ENCODE measurements at places on chromosomes 3 and 15. TPM values are rescaled to one million over a fixed set of nuclear protein-coding genes. Genes with fewer than 3 reads are reported as not detected.

The GOLGA8Q gene
- 2.3 TPM for total RNA-seq

The CYFIP1 gene
- total RNA-seq: 139 TPM

- no peak for DNase-seq
- no peak overlapping the region for H3K4me3 ChIP-seq
- no peak overlapping the region for H3K27ac ChIP-seq
- no peaks in the 10 kb centered on the region for H3K36me3 ChIP-seq
These were observed 82.2 kb upstream of the SLC25A26 start for GRCh38 chr3:66138336-66139313.

GRCh38 chr3:185152410-185153170 is at the start of gene C3orf70:
TSS of gene C3orf70 (minus strand) at chr3:185153060. CDS start at chr3:185152823, 237 bp downstream.
- peaks cover 8% of the 10 kb centered on the region for H3K4me1 ChIP-seq
- H3K4me3 ChIP-seq: peak within 1 kb of the TSS; percentile 66
- H3K36me3 ChIP-seq: no peaks in the 10 kb centered on the region
- peaks cover 30% of the 10 kb centered on the region for H3K27me3 ChIP-seq

The CAMK2N2 gene
- total RNA-seq: not detected

DNA sequence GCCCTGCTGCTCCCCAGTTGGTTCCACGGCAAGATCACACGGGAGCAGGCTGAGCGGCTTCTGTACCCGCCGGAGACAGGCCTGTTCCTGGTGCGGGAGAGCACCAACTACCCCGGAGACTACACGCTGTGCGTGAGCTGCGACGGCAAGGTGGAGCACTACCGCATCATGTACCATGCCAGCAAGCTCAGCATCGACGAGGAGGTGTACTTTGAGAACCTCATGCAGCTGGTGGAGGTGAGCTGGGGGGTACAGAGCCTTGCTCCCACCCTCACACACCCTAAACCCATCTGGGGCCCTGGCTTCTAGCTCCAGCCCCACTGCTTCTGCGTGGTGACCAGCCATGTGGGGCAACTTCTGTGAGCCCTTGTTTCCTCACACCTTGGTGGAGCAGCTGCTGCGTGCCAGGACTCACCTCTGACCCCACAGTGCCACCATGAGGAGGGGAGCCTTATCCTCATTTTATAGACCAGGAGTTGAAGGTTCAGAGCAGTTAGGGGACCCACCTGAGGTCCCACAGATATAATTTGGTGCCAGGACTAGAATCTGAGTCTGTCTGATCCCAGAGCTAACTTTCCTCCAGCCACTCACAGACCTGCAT is 13.3 kb upstream of the LMAN1L start:
- DNase-seq: no peak
- no peaks in the 10 kb centered on the region for H3K27me3 ChIP-seq
- peaks cover 58% of the 10 kb centered on the region for H3K36me3 ChIP-seq
- no peak overlapping the region for H3K27ac ChIP-seq

The NEO1 gene
- 44.8 TPM for total RNA-seq

DNA sequence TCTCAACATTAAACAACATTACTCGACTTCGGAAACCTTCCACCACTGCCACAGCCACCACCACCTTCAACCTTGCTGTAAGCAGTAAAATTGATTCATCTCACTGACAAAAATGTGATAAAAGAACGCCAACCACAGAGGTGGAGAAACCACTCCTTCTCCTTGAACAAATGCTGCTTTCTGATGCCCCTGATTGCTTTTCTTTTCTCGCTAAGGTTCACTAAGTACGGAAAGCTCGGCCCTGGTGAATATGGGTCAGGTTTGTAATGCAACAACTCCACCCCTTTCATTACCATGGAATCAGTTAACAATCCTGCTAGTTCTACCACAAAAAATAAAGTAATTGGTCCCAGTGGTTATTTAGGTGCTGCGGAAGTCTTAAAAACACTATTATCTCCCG is 44.9 kb downstream of the MEIS2 start:
- no peak overlapping the region for H3K27ac ChIP-seq
- H3K4me1 ChIP-seq: peaks cover 12% of the 10 kb centered on the region
- H3K27me3 ChIP-seq: no peaks in the 10 kb centered on the region
- no peak overlapping the region for H3K4me3 ChIP-seq
- no peaks in the 10 kb centered on the region for H3K36me3 ChIP-seq
- DNase-seq: no peak

The C3orf49 gene
- total RNA-seq: not detected

The PTPRG gene
- 86.7 TPM for total RNA-seq

GRCh38 chr3:96996009-96996408 is 181.6 kb downstream of the EPHA6 start:
- H3K4me1 ChIP-seq: no peaks in the 10 kb centered on the region
- H3K36me3 ChIP-seq: no peaks in the 10 kb centered on the region
- no peak for DNase-seq
- H3K4me3 ChIP-seq: no peak overlapping the region
- H3K27me3 ChIP-seq: no peaks in the 10 kb centered on the region
- H3K27ac ChIP-seq: no peak overlapping the region

- no peaks in the 10 kb centered on the region for H3K4me1 ChIP-seq
- no peak for DNase-seq
These were observed 28.7 kb downstream of the ZNF589 start for GRCh38 chr3:48269592-48269991.

- no peaks in the 10 kb centered on the region for H3K27me3 ChIP-seq
- H3K4me3 ChIP-seq: no peak overlapping the region
- peaks cover 6% of the 10 kb centered on the region for H3K4me1 ChIP-seq
- no peaks in the 10 kb centered on the region for H3K36me3 ChIP-seq
- no peak for DNase-seq
These were observed 51.8 kb upstream of the ZDHHC23 start for GRCh38 chr3:113895964-113896363.

- no peak overlapping the region for H3K4me3 ChIP-seq
- no peak for DNase-seq
- H3K36me3 ChIP-seq: no peaks in the 10 kb centered on the region
These were observed 88.1 kb upstream of the TGFBR2 start for GRCh38 chr3:30518181-30518864.

GRCh38 chr3:186142393-186142932 is 33.6 kb upstream of the ETV5 start:
- no peak overlapping the region for H3K27ac ChIP-seq
- DNase-seq: no peak
- no peaks in the 10 kb centered on the region for H3K27me3 ChIP-seq
- H3K4me1 ChIP-seq: no peaks in the 10 kb centered on the region
- H3K36me3 ChIP-seq: no peaks in the 10 kb centered on the region

GRCh38 chr15:90592131-90592881 is 62.6 kb downstream of the CRTC3 start:
- no peak for DNase-seq
- H3K4me3 ChIP-seq: no peak overlapping the region
- H3K27ac ChIP-seq: peak overlapping the region; percentile 82
- no peaks in the 10 kb centered on the region for H3K27me3 ChIP-seq
- peaks cover 55% of the 10 kb centered on the region for H3K4me1 ChIP-seq
- H3K36me3 ChIP-seq: no peaks in the 10 kb centered on the region

- no peaks in the 10 kb centered on the region for H3K4me1 ChIP-seq
- peaks cover 19% of the 10 kb centered on the region for H3K27me3 ChIP-seq
- H3K36me3 ChIP-seq: no peaks in the 10 kb centered on the region
These were observed 68.4 kb downstream of the MEGF11 start for GRCh38 chr15:66184936-66185790.

The SCG3 gene
- total RNA-seq: 0.17 TPM

GRCh38 chr3:62558549-62559112 is 185.3 kb upstream of the FEZF2 start:
- no peak for DNase-seq
- H3K36me3 ChIP-seq: no peaks in the 10 kb centered on the region
- H3K27me3 ChIP-seq: no peaks in the 10 kb centered on the region

- H3K4me3 ChIP-seq: no peak overlapping the region
- DNase-seq: no peak
- peaks cover under 1% of the 10 kb centered on the region for H3K36me3 ChIP-seq
- peaks cover 15% of the 10 kb centered on the region for H3K4me1 ChIP-seq
- no peak overlapping the region for H3K27ac ChIP-seq
These were observed 2.0 kb upstream of the CAPN7 start for GRCh38 chr3:15204005-15204404.

DNA sequence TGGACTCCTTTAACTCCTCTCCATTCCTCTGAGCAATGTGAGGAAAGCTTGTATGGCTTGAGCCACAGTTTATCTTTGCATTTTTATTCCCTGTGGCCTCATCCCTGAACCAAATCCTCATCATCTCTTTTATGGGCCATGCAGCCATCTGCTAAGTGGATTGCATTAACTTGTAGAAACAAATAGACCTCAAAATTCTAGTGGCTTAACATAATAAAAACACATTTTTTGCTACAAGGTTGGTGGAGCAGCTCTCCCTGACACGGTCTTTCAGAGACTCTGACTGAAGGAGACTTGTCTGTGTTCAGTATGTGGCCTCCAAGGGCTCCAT is 135.3 kb downstream of the RPL22L1 start:
- no peak overlapping the region for H3K27ac ChIP-seq
- no peaks in the 10 kb centered on the region for H3K36me3 ChIP-seq
- no peak for DNase-seq

DNA sequence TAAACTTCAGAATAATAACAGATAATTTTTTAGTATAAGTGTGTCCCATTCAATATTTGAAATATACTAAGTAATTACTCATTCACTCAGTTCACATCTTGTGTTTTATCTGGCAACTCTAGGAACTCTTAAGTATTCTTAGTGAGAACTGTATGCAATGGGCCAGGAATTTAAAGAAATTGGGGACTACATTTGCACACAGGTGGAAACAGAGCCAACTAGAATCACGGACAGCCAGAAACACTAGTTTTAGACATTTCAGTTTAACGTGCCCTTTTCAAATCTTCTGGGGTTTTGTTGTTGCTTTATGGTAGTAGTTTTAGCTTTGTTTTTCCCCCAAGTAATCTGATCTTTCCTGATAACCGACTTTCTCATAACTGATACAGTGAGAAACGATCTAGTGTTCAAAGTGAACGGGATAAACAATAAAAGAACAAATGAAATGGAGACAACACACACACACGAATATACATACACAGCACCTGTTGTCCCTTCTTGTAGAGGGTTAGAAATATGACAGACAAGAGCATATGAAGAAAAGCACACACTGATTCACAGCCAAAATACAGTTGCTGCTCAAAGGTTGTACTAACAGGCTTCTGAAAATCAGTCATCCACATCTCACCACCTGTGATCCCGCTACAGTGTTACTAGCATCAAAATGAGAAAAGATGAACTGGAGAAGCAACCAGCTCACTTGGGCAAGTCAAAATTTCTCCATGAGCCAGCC is 167.0 kb downstream of the FMN1 start:
- no peaks in the 10 kb centered on the region for H3K36me3 ChIP-seq
- no peak overlapping the region for H3K4me3 ChIP-seq
- no peaks in the 10 kb centered on the region for H3K27me3 ChIP-seq
- H3K4me1 ChIP-seq: peaks cover 4% of the 10 kb centered on the region
- peak overlapping the region; percentile 40 for H3K27ac ChIP-seq

DNA sequence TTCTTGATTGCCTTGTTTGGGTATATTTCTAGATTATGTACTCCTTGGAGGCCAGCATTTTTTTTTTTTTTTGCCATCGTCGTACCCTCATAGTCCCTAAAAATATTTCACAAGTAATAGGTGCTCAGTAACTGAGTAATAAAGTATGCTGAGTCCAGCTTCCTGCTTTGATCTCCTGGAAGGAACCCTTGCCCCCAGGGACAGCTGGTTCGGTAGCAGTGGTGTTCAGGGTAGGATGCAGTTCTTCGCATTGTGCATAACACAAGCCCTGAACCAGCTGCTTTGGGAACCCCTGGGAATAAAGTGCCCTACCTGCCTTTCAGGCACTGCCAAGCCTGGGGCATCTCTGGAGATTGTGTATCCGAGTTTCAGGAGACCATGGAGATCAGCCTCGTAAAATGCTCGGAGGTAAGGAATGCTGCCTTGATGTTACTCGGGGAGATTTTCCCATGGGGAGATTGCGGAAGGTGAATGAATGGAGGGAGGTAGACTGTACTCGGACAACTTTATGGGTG is 7.6 kb downstream of the MYZAP start:
- DNase-seq: no peak
- peak overlapping the region; percentile 66 for H3K27ac ChIP-seq
- no peaks in the 10 kb centered on the region for H3K27me3 ChIP-seq

The LIPH gene
- total RNA-seq: 38.0 TPM

GRCh38 chr3:46829699-46830208 is 33.5 kb downstream of the MYL3 start:
- H3K4me1 ChIP-seq: no peaks in the 10 kb centered on the region
- H3K36me3 ChIP-seq: no peaks in the 10 kb centered on the region
- no peak overlapping the region for H3K4me3 ChIP-seq
- no peaks in the 10 kb centered on the region for H3K27me3 ChIP-seq
- H3K27ac ChIP-seq: no peak overlapping the region

The ITIH1 gene
- not detected for total RNA-seq

The CTXN2 gene
- not detected for total RNA-seq

DNA sequence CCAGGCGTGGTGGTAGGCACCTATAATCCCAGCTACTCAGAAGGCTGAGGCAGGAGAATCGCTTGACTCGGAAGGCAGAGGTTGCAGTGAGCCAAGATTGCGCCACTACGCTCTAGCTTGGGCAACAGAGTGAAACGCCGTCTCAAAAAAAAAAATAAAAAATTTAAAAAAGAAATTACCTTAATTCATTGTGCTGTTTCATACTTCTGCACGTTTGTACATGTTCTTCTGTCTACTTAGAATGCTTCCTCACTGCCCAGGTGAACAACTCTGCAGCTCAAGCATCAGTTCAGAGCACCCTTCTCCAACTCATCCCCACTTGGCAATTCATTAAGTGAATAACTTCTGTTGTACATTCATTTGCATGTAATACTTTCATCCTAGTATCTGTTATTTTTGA is 14.0 kb downstream of the CAPN7 start:
- DNase-seq: no peak
- no peak overlapping the region for H3K27ac ChIP-seq
- H3K27me3 ChIP-seq: no peaks in the 10 kb centered on the region
- H3K4me1 ChIP-seq: peaks cover 7% of the 10 kb centered on the region
- peaks cover 87% of the 10 kb centered on the region for H3K36me3 ChIP-seq

The CCNB2 gene
- total RNA-seq: 1.7 TPM

GRCh38 chr3:54817628-54818027 is 110.2 kb downstream of the LRTM1 start:
- no peak overlapping the region for H3K4me3 ChIP-seq
- no peaks in the 10 kb centered on the region for H3K36me3 ChIP-seq
- no peaks in the 10 kb centered on the region for H3K27me3 ChIP-seq

The CNTN3 gene
- total RNA-seq: 1.6 TPM

The LRRC31 gene
- 1.7 TPM for total RNA-seq

DNA sequence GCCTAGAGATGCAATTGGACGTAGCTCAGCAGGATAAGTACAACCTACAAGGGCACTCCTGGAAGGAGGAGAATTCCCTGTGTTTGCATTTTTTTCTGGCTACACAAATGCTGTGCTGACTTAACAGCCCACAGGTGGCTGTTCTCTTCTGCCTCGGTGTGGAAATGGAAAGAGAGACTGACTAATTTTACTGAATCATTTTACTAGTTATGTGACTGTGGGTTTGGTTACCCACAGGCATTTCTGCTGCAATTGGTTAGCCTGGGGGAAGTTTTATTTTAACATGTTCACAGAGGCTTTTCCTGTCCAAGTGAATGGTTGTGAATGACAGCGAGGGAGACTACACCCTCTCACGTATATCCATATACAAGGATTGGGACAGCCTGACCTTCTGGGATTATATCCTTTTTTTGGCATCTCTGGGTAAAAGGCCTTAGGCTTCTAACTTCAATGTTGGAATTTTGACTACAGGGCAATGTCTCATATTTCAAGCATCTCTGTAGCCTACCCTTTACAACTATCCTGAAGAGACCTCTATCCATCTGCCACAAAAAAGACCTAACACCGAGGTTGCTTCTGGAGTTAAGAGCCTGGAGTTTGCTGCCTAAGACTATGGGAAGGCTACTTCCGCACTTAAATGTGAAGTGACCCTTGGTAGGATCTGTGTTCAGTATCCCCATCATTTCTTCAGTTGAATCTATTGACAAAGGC is 67.2 kb upstream of the TP63 start:
- H3K4me1 ChIP-seq: no peaks in the 10 kb centered on the region
- H3K27me3 ChIP-seq: no peaks in the 10 kb centered on the region
- no peaks in the 10 kb centered on the region for H3K36me3 ChIP-seq
- H3K27ac ChIP-seq: no peak overlapping the region
- H3K4me3 ChIP-seq: no peak overlapping the region
- DNase-seq: no peak

The MYLK gene
- 248 TPM for total RNA-seq
